ENCODE measurements at places on chromosomes 13 and 19. TPM values are rescaled to one million over a fixed set of nuclear protein-coding genes. Genes with fewer than 3 reads are reported as not detected.

Gene FSD1
- not detected for total RNA-seq

Gene FARP1
- 30.3 TPM for total RNA-seq

Gene LYL1
- total RNA-seq = 10.6 TPM

Gene ZNF552
- 23.9 TPM for total RNA-seq

Gene HCN2
- total RNA-seq = not detected

Gene ZNF568
- total RNA-seq = 9.2 TPM

Gene FGF22
- total RNA-seq = 0.56 TPM

DNA sequence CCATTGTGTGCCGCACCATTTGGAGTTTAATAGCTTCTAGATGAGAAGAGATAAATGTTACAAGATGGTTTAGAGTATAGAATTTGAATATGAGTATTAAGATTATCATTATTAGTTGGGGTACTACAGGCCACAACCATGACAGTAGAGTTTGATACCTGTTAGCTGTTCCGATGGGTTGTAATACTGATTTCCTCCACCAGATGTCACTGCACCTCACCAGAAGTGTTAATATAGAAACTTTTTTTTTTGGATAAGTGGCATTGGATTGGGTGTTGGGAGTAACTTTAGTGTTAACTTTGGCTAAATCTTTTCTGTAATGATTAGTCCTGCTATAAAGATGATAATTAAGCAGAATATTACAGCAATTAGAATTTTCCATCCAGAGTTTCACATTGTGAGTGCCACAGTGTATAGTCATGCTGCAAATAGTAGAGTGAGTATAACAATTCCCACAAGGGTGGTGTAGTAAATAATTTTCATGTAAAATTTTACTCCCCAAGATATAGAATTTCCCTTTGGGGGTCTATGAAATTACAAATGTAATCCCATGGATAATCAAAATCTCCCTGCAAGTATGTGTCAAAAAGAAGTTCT, 56.3 kb downstream of the PSG3 start:
- no peak for DNase-seq

All from thoracic aorta (tissue), 2 donors.